ENCODE measurements at places on chromosomes 5 and 9.
A peak's percentile ranks its signal among the peaks of the same experiment; 100 is the strongest.

DNA sequence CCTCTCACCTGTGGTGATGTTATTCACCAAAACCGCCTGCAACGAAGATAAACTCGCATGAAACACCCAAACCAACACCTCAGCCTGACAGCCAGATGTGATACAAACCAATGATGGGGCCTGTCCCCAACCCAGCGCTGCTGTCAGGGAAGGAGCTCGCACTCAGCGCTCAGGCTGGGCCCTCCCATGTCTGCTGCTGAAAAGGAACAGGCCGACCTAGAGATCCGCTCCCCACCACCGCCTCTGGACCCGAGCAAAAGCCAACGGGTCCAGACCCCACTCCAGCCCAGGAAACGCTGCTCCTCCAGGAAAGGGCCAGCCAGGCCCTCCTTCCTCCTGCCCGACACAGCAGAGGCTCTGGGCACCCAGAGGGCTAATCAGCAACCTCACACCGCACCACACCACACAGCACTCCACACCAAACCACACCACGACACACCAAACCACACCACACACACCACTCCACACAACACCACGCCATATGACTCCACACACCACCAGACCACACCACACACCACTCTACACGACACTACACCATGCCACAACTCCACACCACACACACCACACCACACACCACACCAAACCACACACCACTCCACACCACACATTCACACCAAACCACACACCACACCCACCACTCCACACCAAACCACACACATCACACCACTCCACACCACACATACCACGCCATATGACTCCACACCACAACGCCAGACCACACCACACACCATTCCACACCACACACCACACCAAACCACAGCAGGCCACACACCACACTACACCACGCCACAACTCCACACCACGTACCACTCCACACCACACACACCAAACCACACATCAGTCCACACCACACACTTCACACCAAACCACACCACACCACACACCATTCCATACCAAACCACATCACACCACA, 46.5 kb downstream of the GOLM1 start:
- H3K36me3 ChIP-seq: no peaks in the 10 kb centered on the region
- H3K4me1 ChIP-seq: no peaks in the 10 kb centered on the region
- no peaks in the 10 kb centered on the region for H3K27me3 ChIP-seq
- no peak overlapping the region for H3K27ac ChIP-seq

DNA sequence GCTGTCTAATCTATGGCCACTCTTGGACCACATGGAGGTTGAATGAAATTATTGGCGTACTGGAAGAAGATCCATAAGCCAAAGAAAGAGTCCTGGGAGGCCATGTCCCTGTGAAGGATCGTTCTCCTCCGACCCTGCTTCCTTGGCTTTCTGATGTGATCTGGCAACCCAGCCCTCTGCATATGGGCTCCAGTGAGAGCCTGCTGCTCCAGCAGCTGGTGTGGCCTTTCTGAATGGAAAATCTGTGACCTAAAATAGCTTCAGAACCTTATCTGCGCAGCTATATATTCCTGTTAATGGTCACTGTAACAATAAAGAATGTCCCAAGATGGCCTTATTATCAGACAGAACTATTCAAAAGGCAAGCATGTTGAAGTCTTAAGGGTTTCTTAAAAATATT, 40.2 kb upstream of the PHF2 start:
- DNase-seq: no peak
- H3K4me1 ChIP-seq: no peaks in the 10 kb centered on the region
- no peak overlapping the region for H3K4me3 ChIP-seq
- no peaks in the 10 kb centered on the region for H3K36me3 ChIP-seq

GRCh38 chr9:121569266-121569648, 69.6 kb upstream of the GGTA1 start:
- no peaks in the 10 kb centered on the region for H3K4me1 ChIP-seq
- H3K36me3 ChIP-seq: no peaks in the 10 kb centered on the region
- H3K4me3 ChIP-seq: no peak overlapping the region
- no peaks in the 10 kb centered on the region for H3K27me3 ChIP-seq

GRCh38 chr9:113774963-113775362, 101.1 kb upstream of the ZNF618 start:
- H3K4me1 ChIP-seq: no peaks in the 10 kb centered on the region
- no peaks in the 10 kb centered on the region for H3K27me3 ChIP-seq
- no peak for DNase-seq
- H3K27ac ChIP-seq: no peak overlapping the region
- H3K4me3 ChIP-seq: no peak overlapping the region

DNA sequence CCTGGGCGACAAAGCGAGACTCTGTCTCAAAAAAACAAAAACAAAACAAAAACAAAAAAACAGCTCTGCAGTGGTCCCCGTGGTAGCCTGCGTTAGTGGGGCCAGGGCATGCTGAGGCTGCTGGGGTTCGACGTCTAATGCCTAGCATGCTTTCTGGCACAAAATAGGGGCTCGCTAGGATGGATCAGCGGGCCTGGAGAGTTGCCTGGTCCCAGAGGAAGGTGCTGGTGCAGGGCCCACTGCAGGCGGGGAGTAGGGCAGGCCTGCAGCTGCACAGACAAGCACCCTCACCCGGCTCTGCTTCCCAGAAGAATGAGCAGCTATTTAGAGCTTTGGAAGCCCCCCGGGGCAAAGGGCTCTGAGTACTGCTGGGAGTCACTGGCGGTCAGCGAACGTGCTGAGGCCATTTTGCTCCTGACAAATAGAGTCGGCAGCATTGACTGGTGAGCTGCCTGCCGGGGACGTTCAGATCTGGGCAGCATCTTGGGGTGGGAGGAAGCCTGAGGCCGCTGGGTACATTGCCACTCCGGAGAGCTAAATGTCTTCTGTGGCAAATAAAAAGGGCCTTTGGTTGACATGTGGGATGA, 126.7 kb downstream of the OLFM1 start:
- no peak overlapping the region for H3K27ac ChIP-seq
- DNase-seq: no peak
- H3K27me3 ChIP-seq: no peaks in the 10 kb centered on the region
- no peaks in the 10 kb centered on the region for H3K36me3 ChIP-seq
- H3K4me3 ChIP-seq: no peak overlapping the region
- no peaks in the 10 kb centered on the region for H3K4me1 ChIP-seq

DNA sequence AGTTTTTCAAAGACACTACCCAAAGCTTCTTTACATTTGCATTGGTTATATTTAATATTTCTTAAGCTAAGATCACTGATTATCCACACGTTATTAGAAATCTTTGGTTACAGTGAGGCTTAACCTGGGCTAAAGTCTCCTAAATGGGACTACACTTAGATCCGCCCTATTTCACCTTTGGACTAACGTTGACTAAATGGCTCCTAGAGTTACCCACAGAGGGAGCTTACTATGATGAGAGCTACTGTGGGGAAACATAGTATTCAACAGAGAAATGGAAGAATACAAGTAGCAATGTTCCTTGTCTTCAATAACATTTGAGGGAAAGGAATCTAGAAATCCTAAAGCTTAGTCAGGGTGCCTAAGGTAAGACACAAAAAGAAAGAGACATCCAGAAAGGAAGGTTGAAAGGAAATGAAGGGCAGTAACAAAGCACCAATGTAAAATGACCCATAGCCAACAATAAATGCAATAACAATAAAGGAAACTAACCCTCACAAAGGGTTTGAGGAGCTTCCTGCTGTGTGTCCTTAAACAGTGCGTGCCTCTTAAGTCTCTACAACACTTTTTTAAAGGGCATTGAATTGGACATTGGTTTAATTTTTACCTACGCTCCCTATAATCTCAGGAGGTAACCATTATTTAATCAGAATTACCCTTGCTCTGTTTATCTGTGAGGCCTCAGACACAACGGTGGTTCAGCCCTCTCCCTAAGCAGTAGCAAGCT, 217.1 kb downstream of the PJA2 start:
- DNase-seq: no peak
- no peak overlapping the region for H3K27ac ChIP-seq
- H3K36me3 ChIP-seq: no peaks in the 10 kb centered on the region
- no peaks in the 10 kb centered on the region for H3K4me1 ChIP-seq
- H3K27me3 ChIP-seq: no peaks in the 10 kb centered on the region

GRCh38 chr9:79104216-79104615, 467.5 kb upstream of the TLE4 start:
- H3K27ac ChIP-seq: no peak overlapping the region
- no peaks in the 10 kb centered on the region for H3K4me1 ChIP-seq
- no peaks in the 10 kb centered on the region for H3K36me3 ChIP-seq

DNA sequence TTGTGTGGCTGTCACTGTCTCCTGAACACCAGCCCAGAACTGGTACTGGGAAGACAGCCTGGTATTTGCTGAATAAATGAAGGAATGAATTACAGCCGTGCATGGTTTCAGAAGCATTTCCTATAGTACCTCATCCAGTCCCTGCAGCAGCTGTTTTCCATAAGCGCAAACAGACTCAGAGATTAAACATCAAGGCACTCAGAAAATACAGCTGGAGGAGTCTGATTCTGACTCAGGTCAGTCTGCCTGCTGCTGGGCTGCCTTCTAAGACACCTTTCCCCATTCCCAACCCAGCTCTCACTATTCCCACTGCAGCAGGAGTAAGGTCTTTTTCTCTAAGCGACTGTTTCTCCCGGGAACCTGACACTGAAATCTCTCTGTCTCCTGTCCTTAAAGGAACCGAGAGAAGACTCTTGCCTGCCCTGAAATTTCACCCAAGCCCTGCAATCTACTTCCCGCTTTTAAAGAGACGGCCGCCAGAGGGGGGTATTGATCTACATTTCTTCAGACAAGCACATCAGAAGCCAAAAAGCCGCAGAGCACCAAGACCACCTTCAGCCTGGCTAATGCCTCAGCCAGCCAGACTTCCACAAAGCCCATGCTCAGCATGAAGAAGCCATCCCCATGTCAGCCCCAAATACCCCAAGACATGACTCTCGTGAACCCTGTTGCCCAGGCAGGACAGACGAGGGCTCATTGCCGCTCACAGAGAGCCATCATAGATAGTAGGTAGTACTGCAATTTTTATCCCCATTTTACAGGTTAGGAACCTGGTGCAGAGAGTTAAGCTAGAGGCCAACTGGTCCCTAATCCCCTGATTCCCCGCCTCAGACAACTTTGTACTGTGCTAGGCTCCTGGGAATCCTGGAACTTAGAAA, 5.4 kb upstream of the FOXI1 start:
- no peaks in the 10 kb centered on the region for H3K27me3 ChIP-seq
- no peak overlapping the region for H3K27ac ChIP-seq
- H3K4me3 ChIP-seq: no peak overlapping the region
- H3K4me1 ChIP-seq: no peaks in the 10 kb centered on the region
- DNase-seq: peak; percentile 81
- H3K36me3 ChIP-seq: no peaks in the 10 kb centered on the region

GRCh38 chr5:178338750-178339144, 106.1 kb upstream of the PHYKPL start:
- no peak overlapping the region for H3K27ac ChIP-seq
- DNase-seq: no peak
- H3K27me3 ChIP-seq: no peaks in the 10 kb centered on the region

GRCh38 chr9:127955294-127956015, 17.8 kb upstream of the DPM2 start:
- H3K36me3 ChIP-seq: no peaks in the 10 kb centered on the region
- no peaks in the 10 kb centered on the region for H3K27me3 ChIP-seq
- H3K4me1 ChIP-seq: peaks cover 29% of the 10 kb centered on the region
- no peak overlapping the region for H3K4me3 ChIP-seq

GRCh38 chr5:509611-510185, 14.6 kb downstream of the SLC9A3 start:
- no peak for DNase-seq
- no peak overlapping the region for H3K27ac ChIP-seq
- no peaks in the 10 kb centered on the region for H3K36me3 ChIP-seq
- H3K27me3 ChIP-seq: no peaks in the 10 kb centered on the region
- H3K4me1 ChIP-seq: peaks cover 10% of the 10 kb centered on the region

DNA sequence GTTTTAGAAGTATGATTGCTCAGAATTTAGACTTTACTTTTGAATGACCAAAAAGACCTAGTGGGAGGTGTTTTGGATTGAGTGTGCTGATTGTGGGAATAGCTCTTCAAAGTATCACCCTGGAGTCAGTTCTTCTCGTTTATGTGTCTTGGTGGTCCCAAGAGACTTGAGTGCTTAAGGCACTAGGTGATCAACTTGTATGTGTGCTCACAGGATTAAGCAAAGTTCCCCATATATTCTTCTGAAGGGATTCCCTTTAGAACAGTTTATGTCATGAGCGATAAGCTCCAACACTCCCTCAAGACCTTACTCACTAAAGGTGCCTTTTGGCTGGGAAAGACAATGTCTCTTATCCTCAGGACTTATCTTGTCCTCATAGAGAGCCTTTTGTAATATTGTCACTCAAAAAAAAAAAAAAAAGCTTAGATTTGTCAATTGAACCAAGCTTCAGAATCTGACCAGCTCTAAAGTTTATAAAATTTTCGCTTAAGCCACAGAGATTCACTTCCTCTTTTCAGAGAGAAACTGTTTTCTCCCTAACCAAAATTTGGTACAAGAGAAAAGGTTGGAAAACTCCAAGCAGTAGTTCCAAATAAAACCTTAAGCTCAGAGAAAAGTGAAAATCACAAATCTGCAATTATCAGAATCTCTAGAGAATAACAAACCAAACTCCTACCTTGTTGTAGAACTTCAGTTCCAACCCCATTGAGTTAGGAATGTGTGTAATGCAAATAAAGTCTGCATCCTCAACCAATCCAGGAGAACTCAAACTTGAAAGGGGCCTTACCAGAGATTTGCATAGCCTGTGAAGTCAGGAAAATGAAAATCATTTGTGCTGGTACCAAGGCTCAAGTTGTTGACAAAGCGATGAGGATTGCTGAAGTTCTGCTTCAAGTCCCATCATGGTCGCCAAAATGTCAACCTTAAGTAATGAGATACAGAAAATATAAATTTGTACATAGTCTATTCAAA, 40.0 kb upstream of the PDZD2 start:
- no peaks in the 10 kb centered on the region for H3K27me3 ChIP-seq
- H3K4me3 ChIP-seq: no peak overlapping the region
- H3K4me1 ChIP-seq: no peaks in the 10 kb centered on the region
- H3K27ac ChIP-seq: no peak overlapping the region
- no peaks in the 10 kb centered on the region for H3K36me3 ChIP-seq
- no peak for DNase-seq

DNA sequence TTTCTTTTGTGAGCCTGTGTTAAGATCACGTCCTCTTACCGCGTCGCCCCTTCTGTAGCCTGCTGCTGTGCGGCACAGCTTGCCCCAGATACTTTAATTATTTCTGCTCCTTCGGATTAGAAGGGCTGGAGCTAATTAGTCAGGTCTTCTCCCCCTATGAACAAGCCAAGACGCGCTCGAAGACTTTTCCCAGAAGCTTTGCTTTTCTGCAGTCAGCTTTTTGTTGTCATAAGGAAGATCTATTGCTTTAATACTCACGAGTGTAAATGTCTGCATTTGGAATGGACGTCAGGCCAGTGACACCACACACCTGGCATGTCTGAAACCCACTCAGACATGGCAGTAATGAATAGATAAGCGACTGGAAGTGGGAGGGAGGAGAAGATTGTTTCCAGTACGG, 37.0 kb downstream of the PRUNE2 start:
- no peaks in the 10 kb centered on the region for H3K27me3 ChIP-seq
- H3K27ac ChIP-seq: no peak overlapping the region
- H3K4me1 ChIP-seq: no peaks in the 10 kb centered on the region

- H3K27ac ChIP-seq: no peak overlapping the region
- DNase-seq: no peak
- H3K4me1 ChIP-seq: no peaks in the 10 kb centered on the region
Measured at GRCh38 chr9:84937180-84937579, 267.7 kb downstream of the NTRK2 start.

All from Caco-2 (cell line).